Stimulated activated naive CD4-positive, alpha-beta T cell (primary cell): ENCODE measurements at places on chromosomes 3 and 15.

GRCh38 chr3:76582632-76583378 lies 457.1 kb upstream of the ROBO2 start:
- no peak for DNase-seq

DNA sequence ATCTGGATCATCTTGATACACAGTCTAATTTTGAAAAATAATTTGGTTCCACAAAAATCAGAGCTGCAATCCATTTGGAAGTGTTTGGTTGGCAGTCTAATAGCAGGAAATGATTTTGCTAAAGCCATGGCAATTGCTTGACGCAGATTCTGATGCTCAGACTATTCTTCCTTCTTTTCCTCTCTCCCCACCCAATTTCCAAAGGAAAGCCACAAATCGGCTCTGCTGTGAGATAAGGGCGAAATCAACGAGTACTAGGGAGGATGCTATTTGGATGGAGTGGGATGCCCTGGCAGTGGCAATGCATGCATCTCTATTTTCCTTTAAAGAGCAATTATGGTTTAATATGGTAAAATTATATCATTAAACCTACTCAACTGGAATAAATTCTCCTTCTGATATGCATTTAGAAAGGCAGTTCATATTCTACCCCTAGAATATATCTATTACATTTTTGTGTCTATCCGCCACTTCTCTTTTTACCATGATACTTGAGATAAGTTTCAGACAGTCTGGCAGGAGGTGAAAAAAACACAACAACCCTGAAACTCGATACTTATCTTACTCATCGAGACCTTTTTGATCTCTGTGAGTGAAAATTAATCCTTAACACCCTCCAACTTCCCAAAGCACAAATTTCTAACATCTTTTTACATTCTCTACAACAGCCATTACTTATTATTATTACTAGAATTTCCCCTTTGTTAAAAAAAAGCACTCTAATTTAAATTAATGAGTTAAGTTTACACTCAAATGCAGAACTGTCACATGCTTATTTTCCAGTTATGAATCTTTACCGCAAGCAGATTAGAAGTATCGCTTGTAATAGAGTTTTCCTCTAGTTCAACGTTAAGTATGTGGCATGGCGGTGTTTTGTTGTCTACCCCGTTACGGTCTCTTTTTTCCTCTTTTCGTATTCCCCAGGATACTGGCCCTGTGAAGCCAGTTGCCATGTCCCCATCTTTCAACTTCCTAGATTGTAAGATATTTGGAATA lies 433.3 kb downstream of the FOXP1 start:
- no peak for DNase-seq

GRCh38 chr15:22954798-22955543 lies 25.2 kb downstream of the CYFIP1 start:
- DNase-seq, result no peak

GRCh38 chr3:77348244-77348855 lies 308.5 kb downstream of the ROBO2 start:
- no peak for DNase-seq

- no peak for DNase-seq
Measured at GRCh38 chr15:26125664-26126063, 262.5 kb upstream of the ATP10A start.

DNA sequence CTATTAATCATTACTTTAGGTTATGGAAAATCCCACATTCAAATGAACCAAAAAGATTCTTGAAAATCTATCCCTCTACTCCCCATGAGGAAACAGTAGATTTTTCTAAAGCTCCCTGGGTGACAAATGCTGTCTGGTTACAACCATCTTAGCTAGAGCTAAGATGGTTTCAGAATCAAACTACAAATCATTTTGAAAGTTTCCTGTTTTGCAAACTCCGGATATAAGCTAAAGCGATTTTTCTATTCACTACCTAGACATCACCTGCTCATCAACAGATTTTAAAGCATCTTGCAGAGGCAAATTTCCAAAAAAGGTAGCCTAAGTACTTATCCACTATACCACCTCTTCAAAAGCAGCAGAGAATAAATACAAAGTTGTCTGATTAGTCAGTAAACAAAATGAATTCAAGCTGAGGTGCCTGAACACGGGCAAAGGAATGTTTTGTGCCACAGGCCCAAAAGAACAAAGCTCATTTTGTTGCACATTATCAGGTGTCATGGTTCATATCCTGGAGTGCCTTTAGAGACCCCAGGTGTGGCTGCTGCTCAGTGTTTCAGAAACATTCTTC lies 204.9 kb downstream of the TNIK start:
- DNase-seq, result peak; percentile 63

GRCh38 chr3:111712294-111713167 lies 117.4 kb upstream of the ZBED2 start:
- DNase-seq, result no peak

DNA sequence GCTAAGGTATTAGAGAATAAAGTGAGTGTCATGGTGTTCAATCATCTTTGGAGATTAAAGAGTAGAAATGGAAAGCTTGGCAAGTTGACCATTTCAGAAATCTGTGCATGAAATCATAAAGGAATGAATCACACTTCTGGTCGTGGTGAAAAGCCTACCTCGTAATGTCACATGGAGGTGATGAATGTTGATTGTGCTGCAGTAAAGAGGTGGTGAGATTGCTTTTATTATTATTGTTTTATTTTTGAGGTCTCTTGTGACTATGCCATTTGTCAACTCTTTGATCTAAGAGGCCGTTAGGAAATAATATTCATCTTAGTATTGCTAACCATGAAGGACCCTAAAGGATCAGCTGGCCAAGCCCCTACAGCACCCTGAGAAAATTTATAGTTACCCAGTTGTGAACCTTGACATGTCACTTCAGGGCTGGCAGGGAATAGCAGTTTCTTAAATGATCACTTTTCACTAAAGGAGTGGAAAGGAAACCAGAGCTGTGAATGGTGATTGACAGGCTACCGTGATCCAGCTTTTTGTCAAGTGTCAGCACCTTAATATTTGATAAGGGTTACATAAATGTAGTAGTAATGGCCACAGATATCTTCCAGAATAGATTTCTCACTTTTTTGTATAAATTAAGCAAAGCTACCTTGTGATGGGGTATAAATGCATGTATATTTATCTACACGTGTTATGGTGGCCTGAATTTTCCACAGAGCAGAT lies 203.9 kb downstream of the PTPRG start:
- no peak for DNase-seq

DNA sequence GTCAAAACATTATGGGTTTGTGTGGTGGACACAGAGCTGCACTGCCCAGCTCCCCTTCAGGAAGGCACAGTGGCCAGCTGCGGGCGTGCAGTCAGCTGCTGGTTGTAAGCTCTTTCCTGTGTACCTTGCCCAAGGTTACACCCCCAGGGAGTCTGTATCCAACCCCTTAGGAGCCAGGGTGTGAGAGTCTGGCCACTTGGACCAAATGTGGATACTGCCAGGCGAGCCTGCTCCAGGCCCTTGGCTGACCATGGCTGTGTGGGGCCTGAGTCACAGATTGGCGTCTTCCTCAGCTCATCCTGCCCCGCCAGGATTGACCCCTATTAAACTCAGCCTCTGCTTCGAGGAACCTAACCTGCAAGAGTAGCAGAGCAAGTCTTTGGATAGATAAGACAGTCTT lies 56.9 kb downstream of the ABHD5 start:
- no peak for DNase-seq

DNA sequence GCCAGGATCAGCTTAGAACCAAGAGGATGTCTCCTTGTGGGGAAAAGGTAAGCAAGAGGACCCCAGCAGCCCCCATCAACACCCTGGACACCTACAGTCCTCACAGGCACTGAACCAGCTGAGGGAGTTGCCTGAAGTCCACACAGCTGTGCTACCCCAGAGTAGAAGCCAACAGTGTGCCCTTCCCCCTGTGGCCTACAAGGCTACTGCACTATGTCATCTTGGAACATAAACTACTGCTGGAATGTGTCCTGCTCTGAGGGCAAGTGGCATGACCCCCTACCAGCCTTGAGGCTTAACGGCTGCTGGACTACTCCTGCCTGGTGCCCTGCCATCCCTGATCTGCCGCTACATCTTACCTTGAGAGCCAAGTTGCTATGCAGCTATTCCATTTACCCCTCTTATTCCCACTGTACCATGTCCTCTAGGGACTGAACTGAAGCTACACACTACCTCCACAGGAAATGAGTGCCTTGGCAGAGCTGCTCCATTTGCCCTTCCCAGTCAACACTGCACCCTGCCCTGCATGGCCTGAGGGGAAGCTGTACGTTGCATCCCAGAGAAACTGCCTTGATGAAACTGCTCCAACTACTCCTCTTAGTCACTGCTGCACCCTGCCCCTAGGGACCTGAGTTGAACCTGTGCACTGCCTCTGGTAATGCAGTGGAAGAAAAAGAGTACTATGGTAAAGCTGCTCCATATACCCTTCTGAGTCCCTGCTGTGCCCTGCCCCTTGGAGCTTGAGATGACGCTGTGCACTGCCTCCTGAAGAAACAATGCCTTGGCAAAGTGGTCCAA lies 40.2 kb upstream of the ATP13A5 start:
- no peak for DNase-seq

DNA sequence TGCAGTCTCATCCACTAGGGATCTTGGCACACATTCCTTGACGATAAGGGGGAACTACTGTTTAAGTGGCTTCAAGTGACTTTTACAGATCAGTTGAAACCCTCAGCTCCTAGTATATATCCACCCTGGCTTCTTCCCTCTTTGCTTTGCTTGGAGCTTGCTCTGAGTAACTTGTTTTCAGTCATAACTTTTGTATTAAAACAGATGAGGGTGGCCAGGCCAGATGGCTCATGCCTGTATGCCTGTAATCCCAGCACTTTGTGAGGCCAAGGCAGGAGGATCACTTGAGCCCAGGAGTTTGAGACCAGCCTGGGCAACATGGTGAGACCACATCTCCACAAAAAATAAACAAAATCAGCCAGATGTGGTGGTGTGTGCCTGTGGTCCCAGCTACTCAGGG lies 42.4 kb downstream of the EOMES start:
- DNase-seq, result no peak
